AG09309 (cell line): ENCODE measurements at places on chromosomes 3 and 15.

- DNase-seq = no peak
These were observed 139.5 kb downstream of the ZPLD1 start for GRCh38 chr3:102574355-102574754.

- no peak for DNase-seq
These were observed 58.5 kb downstream of the ST6GAL1 start for GRCh38 chr3:186988806-186989205.

DNA sequence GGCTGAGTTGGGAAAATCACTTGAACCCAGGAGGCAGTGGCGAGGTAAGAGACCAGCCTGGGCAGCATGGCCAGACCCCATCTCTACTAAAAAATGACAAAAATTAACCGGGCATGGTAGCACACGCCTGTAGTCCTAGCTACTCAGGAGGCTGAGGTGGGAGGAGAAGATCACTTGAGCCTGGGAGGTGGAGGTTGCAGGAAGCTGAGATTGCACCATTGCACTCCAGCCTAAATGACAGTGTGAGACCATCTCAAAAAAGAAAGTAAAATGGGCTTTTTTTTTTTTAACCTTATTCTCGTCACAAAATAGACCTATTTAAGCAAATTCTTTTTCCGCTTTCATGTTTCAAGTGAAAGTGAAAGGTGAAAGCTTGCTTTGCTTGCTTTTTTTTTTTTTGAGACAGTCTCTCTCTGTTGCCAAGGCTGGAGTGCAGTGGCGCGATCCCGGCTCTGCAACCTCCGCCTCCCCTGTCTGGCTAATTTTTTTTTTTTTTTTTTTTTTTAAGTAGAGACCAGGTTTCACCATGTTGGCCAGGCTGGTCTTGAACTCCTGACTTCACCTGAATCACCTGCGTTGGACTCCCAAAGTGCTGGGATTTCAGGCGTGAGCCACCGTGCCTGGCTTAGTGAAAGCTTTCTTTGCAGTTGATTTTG, 3.6 kb downstream of the PDIA3 start:
- no peak for DNase-seq

DNA sequence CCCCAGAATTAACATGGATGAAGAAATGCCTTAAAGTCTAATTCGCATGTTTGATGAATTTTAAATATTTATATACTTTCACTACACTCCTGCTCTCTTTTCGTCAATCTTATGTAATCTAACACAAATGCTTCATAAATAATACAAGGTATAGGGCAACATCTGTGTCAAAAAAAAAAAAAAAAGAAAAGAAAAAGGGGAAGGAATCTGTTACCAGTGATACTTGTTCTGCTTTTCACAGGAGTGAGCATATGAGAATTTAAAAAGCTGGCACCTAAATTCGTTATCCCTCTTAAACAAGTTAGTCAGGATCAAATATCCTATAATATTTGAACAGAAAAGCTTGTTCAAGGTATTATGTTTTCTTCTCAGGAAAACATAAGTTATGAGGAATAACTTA, 243.8 kb downstream of the KCNH8 start:
- DNase-seq = no peak

DNA sequence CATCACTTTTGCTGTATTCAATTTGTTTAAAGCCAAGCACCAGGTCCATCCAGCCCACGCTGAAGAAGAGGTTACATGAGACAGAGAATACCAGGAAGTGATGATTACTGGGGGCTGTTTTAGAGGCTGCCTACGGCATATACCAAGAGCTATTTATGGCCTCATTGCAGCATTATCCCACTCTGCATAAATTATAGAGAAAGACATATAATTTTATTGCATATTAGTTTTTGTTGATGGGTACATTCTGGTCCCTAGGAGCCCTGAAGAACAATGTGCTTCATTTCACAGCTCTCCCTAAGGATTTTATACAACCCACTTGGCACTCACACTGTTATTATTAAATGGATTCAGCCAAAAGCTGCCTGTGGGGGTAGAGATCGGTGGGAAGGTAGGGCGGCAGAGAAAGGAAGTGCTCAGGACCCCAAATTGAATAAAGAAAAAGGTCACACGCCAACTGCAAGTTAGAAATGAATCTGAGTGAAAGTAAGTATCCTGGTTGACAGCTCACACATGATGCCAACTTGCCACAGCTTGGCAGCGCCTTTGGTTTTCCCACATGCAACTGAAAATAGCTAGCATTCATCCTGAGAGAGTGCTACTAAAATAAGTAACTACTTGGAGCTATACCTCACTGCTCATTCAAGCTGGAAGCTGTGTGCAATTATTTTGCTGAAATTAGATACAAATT, 73.7 kb downstream of the CCNL1 start:
- no peak for DNase-seq

DNA sequence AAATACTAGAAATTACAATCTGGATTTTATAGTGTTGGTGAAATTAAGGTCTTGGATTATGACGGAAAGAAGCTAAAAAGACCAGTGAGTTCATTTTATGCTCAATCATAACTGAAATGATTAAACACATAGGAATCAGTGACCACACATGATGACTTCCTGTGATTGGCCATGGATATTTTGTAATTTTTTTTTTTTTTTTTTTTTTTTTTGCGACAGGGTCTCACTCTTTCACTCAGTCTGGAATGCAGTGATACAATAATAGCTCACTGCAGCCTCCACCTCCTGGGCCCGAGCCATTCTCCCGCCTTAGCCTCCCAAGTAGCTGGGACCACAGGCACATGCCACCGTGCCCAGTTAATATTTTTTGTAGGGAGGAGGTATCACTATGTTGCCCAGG, 47.4 kb downstream of the PAQR5 start:
- no peak for DNase-seq

DNA sequence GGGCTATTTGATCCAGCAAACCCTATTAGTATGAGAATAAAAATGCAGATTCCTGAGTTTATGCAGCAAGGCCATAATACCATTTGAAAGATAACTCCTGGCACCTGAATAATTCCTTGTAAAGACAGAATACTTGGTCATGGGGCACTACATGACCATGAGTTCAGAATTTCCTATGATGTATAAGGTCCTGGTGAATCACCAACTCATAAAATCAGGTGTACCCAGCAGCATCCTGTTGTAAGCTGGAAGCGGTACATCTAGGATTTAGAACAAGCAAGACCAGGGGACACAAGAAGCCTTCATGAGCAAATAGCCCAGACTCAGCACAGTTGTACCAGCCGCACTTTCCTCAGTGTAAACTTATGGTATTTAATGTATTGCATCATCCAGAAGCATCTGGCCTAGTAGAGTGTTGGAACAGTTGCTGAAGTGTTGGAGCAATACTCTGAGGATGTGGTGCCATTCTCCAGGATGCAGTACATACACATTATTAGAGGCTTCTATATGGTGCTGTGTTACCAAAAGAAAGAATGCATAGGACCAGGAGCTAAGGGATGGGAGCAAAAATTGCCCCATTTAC, 233.4 kb downstream of the SQOR start:
- DNase-seq = no peak

DNA sequence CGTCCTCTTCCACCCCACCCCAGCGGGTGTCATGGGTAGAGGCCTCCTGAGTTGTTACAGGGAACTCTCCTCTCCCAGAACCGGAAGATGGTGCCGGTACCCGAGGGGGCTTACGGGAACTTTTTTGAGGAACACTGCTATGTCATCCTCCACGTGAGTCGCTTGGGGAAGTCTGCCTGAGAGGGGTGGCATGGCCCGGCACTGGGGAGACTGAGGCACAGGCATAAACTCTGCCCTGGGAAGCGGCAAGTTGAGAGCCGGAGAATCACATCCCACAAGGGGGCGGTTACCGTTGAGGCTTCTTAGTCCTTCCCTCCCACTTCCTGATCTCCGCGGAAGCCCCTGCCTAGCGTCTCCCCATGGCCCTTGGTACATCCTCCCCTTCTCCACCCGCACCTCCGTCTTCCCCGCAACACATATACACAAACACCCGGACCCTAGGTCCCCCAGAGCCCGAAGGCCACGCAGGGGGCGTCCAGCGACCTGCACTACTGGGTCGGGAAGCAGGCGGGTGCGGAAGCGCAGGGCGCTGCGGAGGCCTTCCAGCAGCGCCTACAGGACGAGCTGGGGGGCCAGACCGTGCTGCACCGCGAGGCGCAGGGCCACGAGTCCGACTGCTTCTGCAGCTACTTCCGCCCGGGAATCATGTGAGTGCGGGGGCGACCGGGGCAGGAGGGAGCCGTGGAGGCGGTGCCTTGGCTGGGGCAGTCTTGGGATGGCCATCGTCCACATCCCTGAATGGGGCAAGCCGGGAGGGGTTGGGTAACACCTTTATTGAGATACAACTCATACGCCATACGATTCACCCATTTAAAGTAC, 3.4 kb downstream of the VILL start:
- DNase-seq = no peak

DNA sequence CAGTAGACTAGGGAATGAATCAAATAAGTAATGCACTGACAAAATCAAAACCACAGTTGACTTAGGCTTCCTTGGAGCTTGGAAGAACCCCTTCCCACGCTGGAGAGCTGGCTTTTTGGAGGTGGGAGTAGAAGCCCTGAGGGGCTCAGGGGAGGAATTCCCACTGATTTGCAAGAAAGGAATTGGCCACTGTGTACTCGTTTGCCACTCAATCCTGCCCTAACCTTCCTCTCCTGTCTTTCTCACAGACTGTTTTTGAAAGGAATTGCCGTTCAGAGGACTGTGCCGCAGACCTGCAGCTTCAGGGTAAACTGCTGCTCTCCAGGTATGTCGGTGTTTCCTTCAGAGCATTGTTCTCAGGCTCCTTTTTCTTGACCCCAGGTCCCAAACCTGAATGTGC, 208.2 kb upstream of the CTDSPL start:
- DNase-seq = no peak

DNA sequence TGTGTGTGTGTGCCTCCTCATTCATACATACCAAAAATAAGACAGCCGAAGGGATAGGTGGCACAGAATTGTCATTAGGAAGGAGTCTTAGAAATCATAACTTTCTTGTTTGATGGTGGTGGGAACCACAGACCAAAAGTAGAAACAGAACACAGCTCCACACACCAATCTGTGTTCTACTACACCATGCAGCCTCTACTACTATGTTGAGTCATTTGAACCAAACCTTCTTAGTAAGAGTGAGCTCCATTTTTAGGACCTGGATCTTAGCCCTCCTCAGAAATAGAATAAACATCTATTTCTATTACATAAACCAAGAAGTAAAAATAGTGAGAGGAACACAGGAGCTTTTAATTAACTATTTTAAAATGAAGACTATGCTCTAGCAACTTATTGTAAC, 27.9 kb upstream of the PLCH1 start:
- no peak for DNase-seq

DNA sequence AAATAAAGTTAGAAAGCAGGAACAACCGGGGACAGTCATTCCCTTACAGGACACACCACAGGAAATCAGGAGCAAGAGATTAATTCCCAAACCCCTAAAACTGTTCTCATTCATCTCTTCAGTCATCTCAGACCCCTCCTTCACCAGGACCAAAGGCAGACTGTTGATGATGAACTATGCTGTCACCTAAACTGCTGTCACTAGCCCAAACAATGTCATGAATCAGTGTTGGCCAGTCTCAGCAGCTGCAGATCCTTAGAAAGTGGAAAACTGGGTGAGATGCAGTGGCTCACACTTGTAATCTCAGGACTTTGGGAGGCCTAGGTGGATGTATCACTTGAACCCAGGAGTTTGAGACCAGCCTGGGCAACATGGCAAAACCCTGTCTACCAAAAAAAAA, 909.6 kb downstream of the ROBO1 start:
- DNase-seq = no peak

DNA sequence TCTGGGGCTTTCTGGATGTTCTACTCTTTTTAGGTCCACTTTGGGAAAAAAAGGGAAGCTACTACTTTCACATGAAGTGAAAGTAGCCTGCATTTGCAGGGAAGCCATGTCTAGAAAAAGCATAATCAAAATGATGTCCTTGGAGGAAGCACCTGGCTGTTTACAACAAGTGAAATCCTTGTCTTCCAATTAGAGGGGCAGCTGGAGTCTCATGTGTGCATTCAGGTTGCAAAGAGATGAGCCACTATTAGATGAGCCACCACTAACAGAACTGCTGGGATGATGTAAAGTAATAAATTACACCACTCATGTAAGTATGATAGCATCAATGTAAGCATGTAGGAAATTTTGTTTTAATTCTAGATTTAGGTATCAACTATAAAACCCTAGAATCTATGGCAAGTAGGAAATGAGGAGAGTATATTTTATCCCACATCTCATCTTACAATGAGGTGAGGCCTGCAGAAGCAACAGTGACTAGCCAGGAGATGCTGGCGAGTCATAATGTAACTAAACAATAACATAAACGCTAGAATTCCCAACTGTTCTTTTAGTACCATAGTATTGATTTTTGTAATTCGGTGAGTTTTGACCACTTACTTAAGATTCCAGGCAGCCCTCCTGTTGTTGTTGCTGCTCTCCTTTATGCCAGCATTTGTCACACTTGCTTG, 75.9 kb downstream of the TMEM108 start:
- no peak for DNase-seq

DNA sequence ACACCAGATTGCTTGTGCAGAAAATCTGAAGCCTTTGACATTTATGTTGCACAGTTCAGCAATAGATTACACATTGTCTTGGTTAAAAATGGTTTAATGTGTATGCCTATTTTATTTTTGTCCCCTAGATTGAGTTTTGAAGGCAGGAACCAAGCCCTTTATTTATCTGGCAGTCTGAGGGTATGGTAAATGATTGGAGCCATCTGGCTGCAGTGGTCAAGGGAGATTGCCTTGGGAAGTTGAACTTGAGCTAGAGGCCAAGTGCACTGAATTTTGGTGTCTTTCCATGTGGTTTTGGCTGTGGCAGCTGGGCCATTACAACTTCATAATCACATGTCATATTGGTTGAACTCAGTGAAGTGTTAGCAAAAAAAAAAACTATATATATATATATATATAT, 248.7 kb upstream of the C2CD4B start:
- DNase-seq = no peak

DNA sequence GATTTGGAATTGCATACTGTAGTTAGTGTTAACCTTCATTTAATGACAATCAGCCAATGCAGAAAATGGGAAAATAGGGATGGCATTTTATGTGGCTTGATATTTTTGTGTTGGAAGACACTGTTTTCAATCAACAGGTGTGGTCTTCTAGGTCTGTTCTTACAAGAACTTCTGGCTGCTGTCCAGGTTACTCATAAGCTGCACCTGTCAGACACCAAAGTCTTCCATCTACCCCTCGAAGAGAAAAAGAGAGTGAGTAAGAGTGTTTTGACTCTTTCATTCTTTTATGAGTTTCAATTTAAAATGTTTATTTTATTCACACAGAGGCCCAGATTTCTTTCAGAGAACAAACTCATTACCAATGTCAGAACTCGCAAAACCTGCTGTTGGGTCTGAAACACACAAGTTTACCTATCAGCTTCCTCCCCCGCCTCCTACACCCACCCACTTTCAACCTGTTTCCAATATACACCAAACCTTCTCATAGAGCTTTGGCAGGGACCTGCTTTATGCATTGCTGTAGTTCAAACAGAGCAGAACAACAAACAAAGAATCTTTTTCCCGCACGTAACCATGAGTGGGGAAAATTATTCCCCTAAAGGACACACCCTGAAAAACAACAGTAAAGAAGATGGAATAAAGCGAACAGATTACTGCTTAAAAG, 767.7 kb upstream of the ALCAM start:
- DNase-seq = no peak
